ENCODE measurements at places on chromosomes 6 and 20. TPM values are rescaled to one million over a fixed set of nuclear protein-coding genes. Genes with fewer than 3 reads are reported as not detected.

DNA sequence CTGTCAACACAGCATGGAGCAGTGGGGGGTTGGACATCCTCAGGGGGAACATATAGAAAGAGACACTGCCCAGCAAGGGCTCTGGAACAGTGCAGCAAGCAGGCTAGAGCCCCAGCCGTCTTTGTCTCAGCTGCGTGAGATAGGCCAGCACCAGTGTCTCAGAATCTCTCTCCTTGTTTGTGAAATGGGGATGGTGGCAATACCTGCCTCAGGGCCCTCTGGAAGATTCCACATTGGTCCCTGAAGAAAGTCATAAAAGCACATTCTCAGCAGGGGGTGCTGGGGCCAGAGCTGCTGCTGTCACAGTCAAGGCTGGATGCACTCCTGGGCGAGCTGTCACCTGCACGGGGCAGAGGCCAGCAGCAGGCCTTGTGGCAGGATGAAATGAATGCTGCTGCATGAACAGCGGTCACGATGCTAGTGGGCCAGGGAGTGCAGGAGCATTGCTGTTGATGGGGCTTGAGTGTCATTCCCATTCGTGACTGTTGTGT, 121.7 kb downstream of the SYCP2 start:
- DNase-seq = peak; percentile 35

DNA sequence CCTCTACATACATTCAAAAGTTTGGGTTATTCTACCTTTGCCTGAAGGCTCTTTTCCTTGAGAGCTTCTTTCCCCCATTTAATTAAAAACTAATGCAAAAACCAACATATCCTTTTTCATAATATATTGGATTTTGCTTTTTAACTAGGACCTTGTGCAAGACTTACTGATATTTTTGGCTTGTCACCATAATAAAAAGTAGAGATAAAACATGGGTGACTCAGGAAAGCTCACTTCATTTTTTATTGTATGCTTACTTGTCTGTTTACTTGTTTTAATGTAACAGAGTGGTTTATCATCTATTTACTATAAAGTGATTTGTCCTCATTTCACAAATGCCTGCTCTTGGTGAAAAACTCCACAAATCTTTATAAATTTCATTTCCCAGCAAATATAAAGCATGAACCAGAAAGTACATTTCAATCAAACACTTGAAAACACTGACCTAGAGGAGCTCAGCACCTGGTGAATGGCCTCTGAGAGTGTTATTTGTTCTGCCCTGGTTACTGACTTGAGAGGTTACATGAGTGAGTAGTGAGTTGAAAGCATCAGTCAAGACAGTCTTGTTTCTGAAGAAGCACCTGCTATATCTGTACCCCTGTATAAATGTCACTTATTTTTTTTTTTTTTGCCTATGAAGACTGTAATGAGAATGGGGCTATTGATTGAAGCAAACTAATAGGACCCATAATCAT, 20.8 kb downstream of the ADGRG6 start:
- DNase-seq = no peak

DNA sequence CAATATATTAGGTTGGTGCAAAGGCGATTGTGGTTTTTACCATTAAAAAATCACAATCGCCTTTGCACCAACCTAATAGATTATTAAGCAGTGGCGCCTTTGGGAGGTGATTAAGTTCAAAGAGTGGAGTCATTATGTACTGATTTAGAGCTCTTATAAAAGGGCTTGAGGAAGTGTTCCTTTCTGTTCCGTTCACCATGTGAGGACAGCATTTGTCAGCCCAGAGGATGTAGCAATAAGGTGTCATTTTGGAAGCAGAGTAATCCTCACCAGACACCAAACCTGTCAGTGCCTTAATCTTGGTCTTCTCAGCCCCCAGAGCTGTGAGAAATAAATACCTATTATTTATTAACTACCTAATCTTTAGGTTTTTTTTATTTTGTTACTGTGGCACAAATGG, 542.1 kb upstream of the MAN1A1 start:
- DNase-seq = no peak

DNA sequence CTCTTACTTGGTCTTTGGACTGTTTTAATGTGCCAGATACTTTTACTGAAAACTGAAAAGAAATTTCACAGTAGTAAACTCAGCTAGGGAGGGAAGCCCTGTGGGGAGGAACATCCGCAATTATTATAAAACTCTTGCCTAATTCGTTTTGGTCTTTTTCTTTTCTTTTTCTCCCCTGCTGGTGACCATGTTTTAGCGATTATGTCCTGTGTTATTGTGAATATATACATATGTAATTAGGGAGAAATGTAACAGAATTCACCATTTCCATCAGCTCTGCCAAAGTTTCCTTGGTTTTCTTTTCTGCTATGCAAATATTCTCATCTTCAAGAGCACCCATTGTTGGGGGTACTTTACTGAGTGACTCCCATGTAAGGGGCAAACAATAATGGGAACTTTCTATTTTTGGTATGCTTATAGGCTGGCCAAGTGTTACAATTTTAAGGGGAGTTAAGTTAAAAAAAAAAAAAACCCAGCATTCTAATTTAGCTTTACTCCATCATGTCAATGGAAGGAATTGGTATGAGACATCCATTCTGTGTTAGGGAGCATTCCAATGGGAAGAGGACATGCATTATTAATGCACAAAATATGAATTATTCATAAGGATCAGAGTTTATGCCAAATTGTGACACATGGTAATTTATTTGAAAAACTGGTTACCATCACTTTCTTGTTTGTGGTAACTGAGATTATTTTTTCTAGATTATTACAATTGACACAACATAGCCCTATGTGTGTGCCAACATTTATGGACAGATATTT, 2.0 kb downstream of the DOK5 start:
- DNase-seq = no peak

GRCh38 chr20:37360391-37361115, 14.6 kb downstream of the SRC start:
- DNase-seq = no peak

DNA sequence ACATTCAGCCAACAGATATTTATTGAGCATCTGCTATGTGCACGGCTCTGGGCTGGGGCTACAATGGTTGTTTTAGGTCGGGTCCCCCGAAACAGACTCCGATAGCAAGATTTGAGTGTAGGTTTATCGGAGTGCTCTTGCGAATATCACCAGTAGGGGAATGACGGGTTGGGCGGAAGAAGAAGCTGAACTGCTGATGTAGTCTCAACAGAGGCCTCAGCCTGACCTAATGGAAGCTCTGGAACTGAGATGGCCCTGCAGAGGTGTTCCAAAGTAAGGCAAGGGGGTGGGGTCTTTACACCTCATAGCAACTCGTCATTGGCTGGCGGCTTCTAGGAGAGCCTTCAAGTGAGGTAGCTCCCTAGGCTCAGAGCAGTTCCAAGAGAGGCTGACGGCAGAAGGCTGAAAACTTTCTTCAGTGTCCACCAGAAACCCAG, 1.1 kb downstream of the L3MBTL1 start:
- no peak for DNase-seq

PLAGL1 gene
- total RNA-seq = 105 TPM

MLN gene
- total RNA-seq = not detected

FABP7 gene
- not detected for total RNA-seq

GRCh38 chr20:60137657-60138245, 179.5 kb downstream of the CDH26 start:
- no peak for DNase-seq

ADNP gene
- total RNA-seq = 58.9 TPM

DNA sequence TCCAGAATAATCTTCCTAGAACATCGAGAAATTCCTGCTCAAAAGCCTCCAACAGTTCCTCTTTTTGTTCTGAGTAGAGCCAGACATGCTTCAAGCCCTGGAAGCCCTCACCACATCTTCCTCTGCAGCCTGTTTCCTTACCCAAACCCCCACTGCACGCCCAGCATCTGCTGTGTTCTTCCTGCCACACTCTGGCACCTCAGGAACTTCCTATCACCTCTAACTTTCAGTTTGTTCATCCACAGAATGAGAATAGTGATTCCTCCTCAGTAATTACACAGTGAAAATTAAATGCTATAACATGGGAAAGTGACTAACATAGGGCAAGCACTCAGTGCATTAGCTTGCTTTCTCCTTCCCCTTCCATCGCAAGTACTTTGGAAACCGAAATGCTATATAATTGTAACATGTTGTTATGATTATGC, 26.3 kb downstream of the C6orf89 start:
- no peak for DNase-seq

THEMIS gene
- total RNA-seq = not detected

EPHA7 gene
- total RNA-seq = 55.4 TPM

DNA sequence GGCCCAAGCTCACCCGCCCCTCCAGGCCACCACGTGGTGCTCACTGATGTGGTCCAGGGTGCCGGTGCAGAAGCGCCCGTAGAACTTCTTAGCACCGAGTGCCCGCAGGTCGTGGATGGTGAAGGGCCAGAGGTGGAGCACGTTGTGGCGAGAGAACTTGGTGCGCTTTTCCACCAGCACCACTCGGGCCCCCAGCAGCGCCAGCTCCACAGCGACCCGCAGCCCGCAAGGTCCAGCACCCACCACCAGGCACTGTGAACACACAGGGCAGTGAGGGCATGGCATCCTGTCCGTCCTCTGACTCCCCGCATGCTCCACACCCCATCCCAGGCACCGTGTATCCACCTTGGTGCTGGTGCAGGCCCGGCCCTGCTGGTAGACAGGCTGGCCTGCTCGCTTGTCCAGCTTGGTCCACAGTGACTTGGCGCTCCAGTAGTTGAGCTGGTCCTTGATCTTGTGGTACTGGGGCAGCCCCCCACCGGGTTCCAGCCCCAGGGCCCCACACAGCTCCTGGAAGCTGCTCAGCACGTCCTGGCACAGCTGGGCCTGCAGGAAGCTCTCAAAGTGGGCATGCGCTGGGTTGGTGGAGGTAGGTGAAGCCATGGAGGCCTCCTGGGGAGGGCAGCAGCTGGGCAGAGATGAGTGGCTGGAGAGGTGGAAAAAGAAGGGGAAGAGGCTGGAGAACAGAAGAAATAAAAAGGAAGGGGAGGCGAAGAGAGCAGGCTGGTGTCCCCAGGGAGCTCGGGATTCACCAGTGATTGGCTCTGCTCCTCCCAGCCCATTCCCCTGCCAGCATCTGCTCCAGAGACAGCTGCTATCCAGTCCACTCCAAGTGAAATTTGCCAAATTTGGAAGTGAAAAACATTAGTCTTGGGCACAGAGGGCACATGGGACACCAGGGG, 1.7 kb downstream of the MICAL1 start:
- DNase-seq = no peak

GRCh38 chr6:89066940-89067646, 13.5 kb upstream of the PNRC1 start:
- DNase-seq = no peak

PRDM13 gene
- total RNA-seq = not detected

GRCh38 chr6:39292637-39293036, 21.6 kb downstream of the KCNK17 start:
- DNase-seq = no peak

DNA sequence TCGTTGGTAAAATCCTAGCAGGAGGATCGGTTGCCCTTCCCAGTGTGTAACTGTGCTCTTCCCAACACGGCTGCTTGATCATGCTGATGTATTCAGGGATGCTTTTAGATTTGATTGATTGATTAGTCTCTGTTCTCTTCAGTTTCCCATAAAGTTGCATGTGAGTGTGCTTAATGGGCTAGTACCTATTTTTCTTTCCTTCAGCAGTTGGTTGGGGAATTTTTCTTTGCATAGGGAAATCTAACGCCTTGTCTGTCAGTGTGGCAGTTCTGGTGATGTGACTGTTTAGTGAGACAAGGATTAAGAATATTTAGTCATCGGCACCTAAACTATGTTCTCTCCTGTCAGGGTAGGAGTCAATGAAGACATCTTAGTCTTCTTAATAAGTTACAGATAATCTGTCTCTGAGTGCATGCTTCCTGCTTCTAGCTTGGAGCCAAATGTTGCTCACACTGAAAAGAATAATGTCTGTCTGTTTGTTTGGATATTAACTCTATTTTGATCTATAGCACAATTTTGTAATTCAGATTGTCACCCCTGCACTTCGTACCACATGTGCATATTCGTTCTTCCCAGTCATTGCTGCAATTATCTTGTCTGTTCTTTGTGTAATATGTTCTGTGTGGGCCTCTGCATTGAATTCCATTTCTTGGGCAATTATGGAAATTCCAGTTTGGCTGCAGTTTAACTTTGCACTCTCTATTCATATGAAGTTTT, 169.9 kb downstream of the EDN1 start:
- DNase-seq = no peak

JAG1 gene
- total RNA-seq = 510 TPM

OPN5 gene
- not detected for total RNA-seq

GRCh38 chr6:75600768-75601167, 912 bp upstream of the SENP6 start:
- DNase-seq = no peak

DNA sequence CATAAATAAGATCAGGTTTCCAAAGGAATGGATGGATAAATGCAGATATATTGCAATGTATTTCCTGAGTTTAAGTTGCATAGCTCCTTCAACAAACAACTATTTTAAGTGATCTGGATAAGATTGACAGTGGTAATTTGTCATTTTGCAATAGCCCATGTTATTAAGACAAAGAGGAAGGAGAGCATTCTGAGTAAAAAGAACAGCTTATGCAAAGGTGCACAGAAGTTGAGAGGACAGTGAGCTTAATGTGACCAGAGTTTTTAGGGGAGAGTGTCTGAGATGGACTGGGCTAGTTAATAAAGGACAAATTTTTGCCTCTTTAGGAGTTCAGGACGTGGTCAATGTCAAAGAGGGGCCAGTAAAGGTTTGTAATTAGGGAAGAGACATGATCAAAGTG, 48.8 kb upstream of the FBXO30 start:
- DNase-seq = no peak

DNA sequence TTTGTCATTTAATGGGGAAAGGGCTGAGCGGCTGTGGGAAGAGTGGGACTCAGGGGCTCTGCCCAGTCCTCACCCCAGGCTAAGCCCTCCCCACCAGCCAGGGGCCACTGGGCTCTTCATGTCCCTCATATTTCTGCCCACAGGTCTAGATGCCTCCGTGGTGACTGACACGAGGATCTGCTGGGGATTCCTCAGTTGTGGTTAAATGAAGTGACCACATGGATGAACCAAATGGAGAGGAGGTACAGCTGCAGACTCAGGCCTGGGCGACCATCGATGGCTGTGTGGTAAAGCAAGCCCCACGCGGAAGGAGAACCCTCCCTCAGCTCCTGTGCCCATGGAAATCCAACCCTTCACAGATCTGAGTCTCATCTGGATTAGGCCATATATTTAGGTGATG, 29.4 kb downstream of the RAET1L start:
- no peak for DNase-seq

- no peak for DNase-seq
Observed at GRCh38 chr6:168226061-168226752, 93.4 kb downstream of the DACT2 start.

GRCh38 chr6:37555040-37555781, 55.5 kb upstream of the CCDC167 start:
- DNase-seq = no peak

- DNase-seq = no peak
Observed at GRCh38 chr6:169221264-169221663, 32.4 kb downstream of the THBS2 start.

- no peak for DNase-seq
Observed at GRCh38 chr6:144737998-144738397, 452.9 kb downstream of the UTRN start.
